ENCODE measurements at places on chromosomes 6 and 20. TPM values are rescaled to one million over a fixed set of nuclear protein-coding genes. Genes with fewer than 3 reads are reported as not detected.

GRCh38 chr20:13995841-13996240 is 525 bp downstream of the MACROD2 start:
- no peak for DNase-seq

- no peak for DNase-seq
Measured at GRCh38 chr6:55541024-55541423, 38.0 kb downstream of the HMGCLL1 start.

- DNase-seq, result no peak
Measured at GRCh38 chr20:21725892-21726291, 20.4 kb downstream of the PAX1 start.

- no peak for DNase-seq
Measured at GRCh38 chr6:7401075-7401474, 11.5 kb downstream of the RIOK1 start.

The SOBP gene
- polyA plus RNA-seq, result 4.2 TPM

DNA sequence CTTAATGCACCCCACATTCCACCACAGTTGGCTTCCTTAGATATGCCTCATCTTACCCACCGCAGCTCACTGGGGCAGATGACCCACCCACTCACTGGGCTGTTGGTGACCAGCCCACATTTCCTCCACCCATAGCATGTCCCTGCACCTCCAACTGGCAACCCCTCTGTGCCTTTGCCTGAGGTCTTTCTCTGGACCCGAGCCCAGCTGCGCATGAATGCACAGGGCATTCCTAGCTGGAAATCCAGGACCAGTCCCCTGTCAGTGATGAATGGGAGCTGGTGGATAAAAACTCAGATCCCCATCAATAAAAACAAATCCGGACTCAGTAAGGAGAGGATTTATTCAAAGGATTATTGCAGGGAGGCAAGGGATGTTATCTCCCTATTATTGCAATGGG is 75.0 kb downstream of the ISM1 start:
- DNase-seq, result no peak

GRCh38 chr6:3926150-3926482 is 76.9 kb downstream of the FAM50B start:
- DNase-seq, result no peak
